ENCODE measurements at places on chromosomes 7 and 10.
A peak's percentile ranks its signal among the peaks of the same experiment; 100 is the strongest.

DNA sequence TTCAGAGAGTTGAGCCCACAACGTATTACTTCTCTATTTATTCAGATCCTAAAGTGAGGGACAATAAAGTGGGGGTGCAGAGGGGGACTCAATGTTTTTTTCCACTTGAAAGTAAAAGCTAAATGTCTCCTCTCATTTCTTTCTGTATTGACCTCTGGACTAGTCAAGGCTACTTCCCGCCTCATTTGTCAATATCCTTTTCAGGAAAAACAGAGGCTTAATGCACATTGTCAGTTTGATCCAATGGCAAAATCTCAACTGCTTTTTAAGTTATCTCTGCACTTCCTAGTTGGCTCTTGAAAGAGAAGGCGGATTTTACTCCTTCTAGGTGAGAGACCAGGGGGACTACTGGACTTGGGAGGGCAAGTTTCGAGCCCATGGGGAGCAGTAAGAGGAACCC lies 56.4 kb downstream of the HIPK2 start:
- H3K27me3 ChIP-seq, result no peaks in the 10 kb centered on the region
- no peak overlapping the region for H3K27ac ChIP-seq
- DNase-seq, result no peak
- no peak overlapping the region for H3K4me3 ChIP-seq
- peaks cover 15% of the 10 kb centered on the region for H3K4me1 ChIP-seq

- H3K4me1 ChIP-seq, result peaks cover 12% of the 10 kb centered on the region
- peak overlapping the region; percentile 26 for H3K27ac ChIP-seq
- H3K36me3 ChIP-seq, result no peaks in the 10 kb centered on the region
Observed at GRCh38 chr7:38296059-38296857, 22.8 kb upstream of the TARP start.

DNA sequence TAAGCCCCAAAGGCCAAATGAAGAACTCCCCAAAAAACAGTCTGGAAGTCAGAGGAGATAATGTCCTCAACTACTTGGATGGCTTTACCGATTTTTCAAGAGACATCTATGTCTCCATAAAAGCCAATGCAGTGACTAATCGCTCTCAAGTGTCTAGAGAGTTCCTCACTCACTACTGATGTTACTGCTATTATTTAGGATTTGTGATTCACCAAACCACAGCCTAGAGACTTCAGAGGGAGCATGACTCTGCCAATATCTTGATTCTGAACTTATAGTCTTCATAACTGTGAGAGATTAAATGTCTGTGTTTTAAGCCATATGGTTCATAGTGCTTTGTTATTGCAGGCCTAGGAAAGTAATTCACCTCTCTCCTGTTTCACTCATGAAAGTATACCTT lies 160.2 kb downstream of the IPMK start:
- H3K27ac ChIP-seq, result no peak overlapping the region
- H3K36me3 ChIP-seq, result no peaks in the 10 kb centered on the region
- no peaks in the 10 kb centered on the region for H3K27me3 ChIP-seq
- no peaks in the 10 kb centered on the region for H3K4me1 ChIP-seq
- no peak overlapping the region for H3K4me3 ChIP-seq

GRCh38 chr10:116634126-116634975 lies 13.6 kb downstream of the PNLIPRP2 start:
- H3K27ac ChIP-seq, result no peak overlapping the region
- H3K4me1 ChIP-seq, result no peaks in the 10 kb centered on the region
- no peaks in the 10 kb centered on the region for H3K27me3 ChIP-seq
- DNase-seq, result no peak
- no peak overlapping the region for H3K4me3 ChIP-seq
- H3K36me3 ChIP-seq, result no peaks in the 10 kb centered on the region

- H3K4me3 ChIP-seq, result no peak overlapping the region
- peaks cover 8% of the 10 kb centered on the region for H3K27me3 ChIP-seq
- H3K4me1 ChIP-seq, result no peaks in the 10 kb centered on the region
- H3K36me3 ChIP-seq, result no peaks in the 10 kb centered on the region
Observed at GRCh38 chr7:4799508-4800268, 24.3 kb downstream of the AP5Z1 start.

GRCh38 chr10:90407131-90407530 lies 450.7 kb downstream of the HTR7 start:
- no peak overlapping the region for H3K27ac ChIP-seq
- no peaks in the 10 kb centered on the region for H3K36me3 ChIP-seq
- H3K27me3 ChIP-seq, result no peaks in the 10 kb centered on the region
- no peaks in the 10 kb centered on the region for H3K4me1 ChIP-seq

DNA sequence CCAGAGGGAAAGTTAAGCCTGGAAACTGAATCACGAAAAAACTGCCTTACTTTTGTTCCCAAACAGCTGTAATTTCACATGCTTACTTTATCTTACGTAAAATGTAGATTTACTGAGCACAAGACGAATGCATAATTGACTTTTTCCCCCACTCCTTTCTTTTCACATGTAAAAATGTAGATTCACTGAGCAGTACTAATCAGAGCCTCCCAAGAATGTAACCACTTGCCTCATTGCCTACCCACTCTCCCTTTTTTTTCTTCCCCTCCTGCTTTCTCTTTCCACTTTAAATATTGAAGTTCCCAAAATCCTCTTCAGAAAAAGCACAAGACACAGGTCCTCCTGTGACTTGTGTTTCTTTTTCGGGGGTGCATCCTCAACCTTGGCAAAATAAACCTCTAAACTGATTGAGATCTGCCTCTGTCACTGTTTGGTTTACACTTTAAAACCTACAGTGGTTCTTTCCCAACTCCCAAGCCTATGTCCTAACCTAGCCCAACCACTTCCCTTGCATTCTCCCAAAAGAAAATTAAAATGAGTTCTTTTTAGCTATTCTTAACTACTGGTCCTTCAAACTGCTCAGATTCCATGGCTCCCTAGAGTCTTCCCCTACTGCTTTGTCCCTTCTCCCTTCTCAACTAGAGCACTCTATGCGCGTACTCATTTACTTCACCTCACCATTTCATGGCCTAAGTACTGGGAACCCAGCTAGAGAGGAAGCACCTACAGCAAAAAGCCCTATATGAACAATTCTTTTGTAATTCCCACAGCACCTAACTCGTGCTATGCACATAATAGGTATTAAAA lies 236.6 kb upstream of the MKLN1 start:
- no peaks in the 10 kb centered on the region for H3K27me3 ChIP-seq
- no peak overlapping the region for H3K4me3 ChIP-seq
- no peak overlapping the region for H3K27ac ChIP-seq
- peaks cover 7% of the 10 kb centered on the region for H3K36me3 ChIP-seq
- no peak for DNase-seq

DNA sequence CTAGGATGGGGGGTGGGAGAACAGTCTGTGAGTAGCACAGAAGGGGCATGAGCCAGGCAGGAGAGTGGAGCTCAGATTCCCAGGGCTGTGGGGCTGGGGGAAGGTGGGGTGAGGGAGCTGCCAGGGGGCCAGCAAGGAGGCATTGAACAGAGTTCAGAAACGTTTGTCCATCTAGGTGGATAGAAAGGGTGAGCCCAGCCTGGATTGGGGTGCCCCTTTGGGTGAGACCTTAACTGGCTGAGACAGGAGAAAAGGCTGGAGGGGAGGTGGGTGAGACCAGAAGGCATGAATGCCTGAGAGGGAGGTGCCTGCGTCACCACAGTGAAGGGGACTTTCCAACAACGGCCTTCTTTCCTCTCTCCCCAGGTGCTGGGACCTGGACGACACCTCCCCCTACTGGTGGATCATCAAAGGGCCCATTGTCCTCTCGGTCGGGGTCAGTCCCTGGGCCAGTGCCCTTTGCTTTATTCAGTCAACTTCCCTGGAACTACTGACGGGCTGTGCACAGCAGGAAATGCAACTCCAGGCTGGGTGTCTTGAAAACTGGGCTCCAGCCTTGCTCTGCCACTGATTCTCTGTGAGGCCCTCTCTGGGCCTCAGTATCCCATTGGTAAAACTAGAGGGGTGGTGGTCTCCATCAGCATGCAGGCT lies 11.0 kb downstream of the GHRHR start:
- peak; percentile 92 for DNase-seq
- no peaks in the 10 kb centered on the region for H3K36me3 ChIP-seq
- no peak overlapping the region for H3K4me3 ChIP-seq

GRCh38 chr10:126264102-126265018 lies 123.9 kb downstream of the ADAM12 start:
- no peak for DNase-seq
- H3K4me1 ChIP-seq, result no peaks in the 10 kb centered on the region
- H3K4me3 ChIP-seq, result no peak overlapping the region

DNA sequence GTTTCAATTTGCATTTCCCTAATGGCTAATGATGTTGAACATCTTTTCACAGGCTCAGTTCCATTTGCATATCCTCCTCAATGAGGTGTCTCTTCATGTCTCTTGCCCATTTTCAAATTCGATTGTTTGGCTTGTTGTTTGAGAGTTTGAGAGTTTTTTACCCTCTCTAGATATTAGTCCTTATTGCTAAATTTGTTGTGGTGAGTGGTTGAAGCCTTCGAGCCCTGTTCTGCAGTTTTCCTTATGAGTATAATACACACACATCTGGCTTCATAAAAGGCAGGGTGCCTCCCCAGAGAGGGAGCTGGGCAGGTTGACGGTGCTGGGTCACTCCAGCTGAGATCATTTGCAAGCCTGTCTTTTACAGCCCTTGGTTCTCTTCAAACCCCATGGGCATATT lies 65.1 kb downstream of the RGS10 start:
- H3K4me3 ChIP-seq, result no peak overlapping the region
- no peaks in the 10 kb centered on the region for H3K36me3 ChIP-seq
- H3K4me1 ChIP-seq, result peaks cover 22% of the 10 kb centered on the region
- no peak overlapping the region for H3K27ac ChIP-seq

DNA sequence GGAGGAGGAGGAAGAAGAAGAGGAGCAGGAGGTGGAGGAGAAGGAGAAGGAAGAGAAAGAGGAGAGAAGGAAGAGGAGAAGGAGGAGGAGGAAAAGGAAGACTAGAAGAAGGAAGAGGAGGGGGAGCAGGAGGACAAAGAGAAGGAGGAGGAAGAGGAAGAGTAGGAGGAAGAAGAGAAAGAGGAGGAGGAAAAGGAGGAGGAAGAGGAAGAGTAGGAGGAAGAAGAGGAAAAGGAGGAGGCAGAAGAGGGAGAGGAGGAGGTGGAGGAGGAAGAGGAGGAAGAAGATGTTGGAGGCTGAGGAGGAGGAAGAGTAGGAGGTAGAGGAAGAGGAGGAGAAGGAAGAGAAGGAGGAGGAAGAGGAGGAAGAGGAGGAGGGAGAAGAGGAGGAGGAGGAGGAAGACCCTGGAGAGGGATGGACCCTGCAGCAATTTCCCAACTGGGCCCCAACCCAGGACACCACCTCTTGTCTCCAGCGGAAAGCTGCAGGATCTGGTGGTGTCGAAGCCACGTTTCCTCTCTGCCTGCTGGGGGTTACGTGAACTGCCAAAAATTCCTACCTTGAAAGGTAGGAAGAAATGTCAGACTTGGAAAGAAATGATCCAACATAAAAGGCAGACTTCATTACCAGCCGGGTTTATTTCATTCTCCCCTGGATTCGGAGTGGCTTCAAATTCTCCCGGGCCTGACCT lies 38.9 kb downstream of the COL26A1 start:
- DNase-seq, result no peak
- H3K36me3 ChIP-seq, result no peaks in the 10 kb centered on the region
- no peak overlapping the region for H3K4me3 ChIP-seq
- H3K27ac ChIP-seq, result no peak overlapping the region

DNA sequence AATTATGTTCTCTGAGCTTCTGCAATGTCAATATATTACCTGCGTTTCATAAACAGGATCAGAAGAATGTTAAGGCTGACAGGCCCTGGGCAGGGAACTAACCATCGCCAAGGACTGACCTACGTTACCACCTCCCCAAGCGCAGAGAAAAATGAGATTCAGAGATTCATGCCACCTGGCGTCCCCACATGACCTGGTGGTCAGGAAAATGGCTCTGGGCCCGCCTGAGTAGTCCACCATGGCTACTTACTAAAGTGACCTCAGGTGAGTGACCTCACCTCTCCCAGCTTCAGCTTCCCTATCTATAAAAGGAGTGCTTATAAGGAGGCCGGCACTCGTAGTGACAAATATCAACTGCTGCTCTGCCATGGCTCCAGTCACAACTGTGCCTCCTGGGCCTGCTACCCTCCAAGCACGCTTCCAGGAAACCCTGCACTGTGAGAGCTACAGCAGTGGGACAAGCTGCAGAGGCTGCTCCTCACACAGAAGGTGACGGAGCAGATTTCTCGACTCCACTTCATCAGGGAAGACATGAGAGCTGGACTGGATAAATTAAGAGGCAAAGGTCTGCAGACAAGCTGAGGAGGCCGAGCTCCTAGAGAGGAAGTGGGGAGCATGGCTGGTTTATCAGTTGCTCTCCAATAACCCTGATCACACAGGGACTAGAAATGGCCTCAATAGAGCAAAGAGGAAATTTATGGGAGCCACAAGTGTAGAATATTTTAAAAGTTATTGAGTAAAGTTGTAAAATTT lies 103.0 kb downstream of the RNF216 start:
- no peak overlapping the region for H3K27ac ChIP-seq
- no peak overlapping the region for H3K4me3 ChIP-seq
- no peaks in the 10 kb centered on the region for H3K27me3 ChIP-seq
- no peaks in the 10 kb centered on the region for H3K36me3 ChIP-seq

- H3K36me3 ChIP-seq, result no peaks in the 10 kb centered on the region
- H3K4me3 ChIP-seq, result no peak overlapping the region
- H3K27ac ChIP-seq, result no peak overlapping the region
- H3K27me3 ChIP-seq, result no peaks in the 10 kb centered on the region
- H3K4me1 ChIP-seq, result no peaks in the 10 kb centered on the region
Observed at GRCh38 chr10:112708461-112708860, 241.6 kb upstream of the TCF7L2 start.

GRCh38 chr7:21640105-21640504 lies 97.3 kb downstream of the DNAH11 start:
- H3K4me1 ChIP-seq, result peaks cover 6% of the 10 kb centered on the region
- no peaks in the 10 kb centered on the region for H3K27me3 ChIP-seq
- DNase-seq, result no peak

GRCh38 chr10:121325490-121326231 lies 272.6 kb downstream of the FGFR2 start:
- no peak for DNase-seq
- no peaks in the 10 kb centered on the region for H3K4me1 ChIP-seq
- H3K27ac ChIP-seq, result no peak overlapping the region
- H3K27me3 ChIP-seq, result no peaks in the 10 kb centered on the region
- no peak overlapping the region for H3K4me3 ChIP-seq

DNA sequence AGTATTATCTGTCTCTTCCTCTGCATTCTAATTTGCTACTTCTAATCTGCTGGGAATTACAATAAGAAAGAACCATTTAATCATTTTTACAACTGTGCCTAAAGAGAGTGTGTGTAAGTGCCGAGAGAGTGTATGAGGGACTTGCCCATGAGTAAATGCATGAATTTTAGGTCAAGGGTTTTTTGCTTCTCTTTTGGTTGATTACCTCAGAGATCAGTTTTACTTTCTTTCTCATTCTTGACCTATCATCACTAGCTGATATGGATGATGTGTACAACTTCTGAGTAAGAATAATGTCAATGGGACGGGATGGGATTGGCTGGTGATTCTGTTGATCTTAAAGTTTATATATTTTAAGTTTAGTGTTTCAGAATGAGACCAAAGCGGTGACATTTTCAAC lies 47.8 kb downstream of the IKZF1 start:
- H3K36me3 ChIP-seq, result no peaks in the 10 kb centered on the region
- H3K27ac ChIP-seq, result no peak overlapping the region
- DNase-seq, result no peak
- H3K4me1 ChIP-seq, result peaks cover 15% of the 10 kb centered on the region
